ENCODE measurements at places on chromosomes 1 and 21.

GRCh38 chr1:23692308-23692871, 784 bp downstream of the RPL11 start:
- no peak for DNase-seq

GRCh38 chr1:46192171-46192570, 6.1 kb downstream of the POMGNT1 start:
- DNase-seq, result no peak

- no peak for DNase-seq
Measured at GRCh38 chr1:241934201-241934848, 23.2 kb upstream of the BECN2 start.

- DNase-seq, result no peak
Measured at GRCh38 chr1:233945573-233945972, 41.1 kb downstream of the SLC35F3 start.

GRCh38 chr1:56915960-56916359, 49.9 kb downstream of the C8B start:
- DNase-seq, result no peak

DNA sequence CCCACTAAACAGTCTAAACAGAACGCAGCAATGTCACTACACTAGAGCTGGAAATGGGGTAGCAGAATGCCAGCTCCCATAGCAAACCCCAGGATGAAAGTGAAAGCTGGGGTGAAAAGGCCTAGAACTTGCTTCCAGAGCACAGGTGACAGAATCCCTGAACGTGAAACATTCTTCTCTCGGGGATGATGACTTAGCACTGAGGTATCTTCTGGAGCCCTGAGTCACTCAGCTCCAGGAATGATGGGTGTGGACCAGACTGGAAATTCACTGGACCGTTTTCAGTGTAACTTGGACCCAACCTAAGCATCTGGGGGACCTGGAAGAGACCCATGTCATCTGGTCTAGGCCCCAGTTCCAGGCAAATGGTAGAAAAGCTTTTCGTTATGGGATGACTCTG, 108.9 kb downstream of the CDC7 start:
- DNase-seq, result no peak

DNA sequence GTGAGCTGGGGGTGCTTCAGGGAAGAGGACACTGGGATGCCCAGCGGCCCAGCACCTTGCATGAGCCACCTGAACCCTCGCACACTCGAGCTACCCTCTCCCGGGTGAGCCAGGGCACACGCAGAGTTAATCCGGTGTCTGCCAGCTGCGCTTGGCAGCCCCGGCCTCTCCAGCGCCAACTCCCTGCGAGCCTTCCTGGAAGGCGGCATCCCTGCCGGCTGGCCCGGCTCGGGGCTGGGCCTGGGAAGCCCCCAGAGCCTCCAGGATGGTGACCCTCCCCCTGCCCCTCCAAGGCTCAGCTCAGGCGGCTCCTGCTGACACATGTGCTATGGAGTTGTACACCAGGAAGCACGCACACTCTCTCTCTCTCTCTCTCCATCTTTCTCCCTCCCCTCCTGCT, 48.7 kb downstream of the RAP1GAP start:
- DNase-seq, result no peak

GRCh38 chr1:23019863-23020625, 776 bp downstream of the KDM1A start:
- DNase-seq, result no peak

DNA sequence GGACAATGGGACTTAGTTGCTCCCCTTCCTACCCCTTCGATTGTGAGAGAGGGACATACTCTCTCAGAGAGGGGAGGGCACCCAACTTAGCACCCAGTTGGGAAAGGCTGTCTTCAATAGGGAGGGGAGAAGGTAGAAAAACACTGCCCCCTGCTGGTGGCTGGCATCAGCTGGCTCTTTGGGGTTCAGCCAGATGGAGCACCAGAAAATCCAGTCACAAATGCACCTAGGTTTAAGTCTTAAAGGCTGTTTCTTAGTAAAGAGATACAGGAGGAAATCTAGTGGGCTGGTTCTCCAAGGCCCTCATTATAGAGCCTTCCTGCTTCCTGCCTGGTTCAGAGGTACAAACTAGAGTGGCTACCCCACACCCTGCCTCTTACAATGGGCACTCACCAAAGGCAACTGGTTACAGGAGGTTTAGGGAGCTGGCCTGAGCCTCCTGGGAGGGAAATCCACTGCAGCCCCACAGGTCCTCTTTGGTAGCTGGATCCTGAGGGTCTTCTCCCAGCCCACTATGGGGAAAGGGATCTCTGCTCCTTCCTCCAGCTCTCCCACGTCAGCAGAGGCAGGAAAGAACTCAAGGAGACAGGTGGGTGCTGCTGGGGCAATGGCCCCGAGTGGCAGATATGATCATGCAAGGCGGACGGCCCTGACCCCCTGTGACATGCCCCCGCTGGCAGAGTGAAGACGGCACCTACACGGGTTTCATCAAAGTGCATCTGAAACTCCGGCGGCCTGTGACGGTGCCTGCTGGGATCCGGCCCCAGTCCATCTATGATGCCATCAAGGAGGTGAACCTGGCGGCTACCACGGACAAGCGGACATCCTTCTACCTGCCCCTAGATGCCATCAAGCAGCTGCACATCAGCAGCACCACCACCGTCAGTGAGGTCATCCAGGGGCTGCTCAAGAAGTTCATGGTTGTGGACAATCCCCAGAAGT, 28.3 kb downstream of the EIF2D start:
- DNase-seq, result peak; percentile 82

DNA sequence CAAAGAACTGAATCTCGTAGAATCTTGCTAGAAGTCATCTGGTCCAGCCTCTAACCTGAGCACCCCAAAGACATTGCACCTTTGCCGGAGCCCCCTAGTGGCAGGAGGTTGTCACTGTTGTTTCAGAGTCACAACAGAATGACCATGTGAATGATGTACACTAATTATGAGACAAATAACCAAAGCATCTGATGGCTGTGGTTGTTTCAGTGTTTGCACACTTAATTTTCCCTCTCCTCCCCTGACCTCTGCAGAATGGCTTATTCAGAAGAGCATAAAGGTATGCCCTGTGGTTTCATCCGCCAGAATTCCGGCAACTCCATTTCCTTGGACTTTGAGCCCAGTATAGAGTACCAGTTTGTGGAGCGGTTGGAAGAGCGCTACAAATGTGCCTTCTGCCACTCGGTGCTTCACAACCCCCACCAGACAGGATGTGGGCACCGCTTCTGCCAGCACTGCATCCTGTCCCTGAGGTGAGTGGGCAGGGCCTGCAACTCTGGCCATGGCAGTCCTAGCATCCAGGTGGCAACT, 26.4 kb downstream of the TRAF5 start:
- peak; percentile 41 for DNase-seq

DNA sequence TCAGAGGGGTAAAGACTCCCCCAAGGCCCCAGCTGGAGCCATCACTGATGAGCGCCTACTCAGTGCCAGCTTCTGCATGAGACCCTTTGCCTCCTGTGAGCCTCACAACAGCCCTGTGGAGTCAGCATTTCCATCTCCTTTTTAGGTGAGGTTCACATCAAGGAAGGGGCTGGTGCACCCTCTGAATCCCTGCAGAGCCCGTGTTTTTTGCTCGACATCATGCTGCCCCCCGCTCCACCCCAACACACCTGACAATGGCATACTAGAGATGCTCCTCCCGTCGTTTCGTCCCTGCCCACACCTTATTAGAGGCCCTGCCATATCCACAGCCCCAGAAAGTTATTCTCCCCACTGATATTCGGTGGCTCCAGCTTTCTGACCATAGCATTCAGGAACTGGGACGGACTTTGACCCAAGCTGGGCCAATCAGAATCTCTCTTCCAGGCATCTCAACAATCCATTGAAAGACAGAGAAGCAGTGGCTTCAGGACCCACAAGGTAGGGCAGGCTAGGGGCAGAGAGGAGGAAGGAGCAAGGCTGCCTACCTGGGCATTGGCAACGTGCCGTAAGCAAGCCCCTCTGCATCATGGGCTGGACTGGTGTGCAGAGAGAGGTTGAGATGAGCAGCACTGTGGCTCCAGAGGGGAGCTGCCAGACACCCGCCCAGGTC, 32.7 kb downstream of the EPHA10 start:
- DNase-seq, result no peak

DNA sequence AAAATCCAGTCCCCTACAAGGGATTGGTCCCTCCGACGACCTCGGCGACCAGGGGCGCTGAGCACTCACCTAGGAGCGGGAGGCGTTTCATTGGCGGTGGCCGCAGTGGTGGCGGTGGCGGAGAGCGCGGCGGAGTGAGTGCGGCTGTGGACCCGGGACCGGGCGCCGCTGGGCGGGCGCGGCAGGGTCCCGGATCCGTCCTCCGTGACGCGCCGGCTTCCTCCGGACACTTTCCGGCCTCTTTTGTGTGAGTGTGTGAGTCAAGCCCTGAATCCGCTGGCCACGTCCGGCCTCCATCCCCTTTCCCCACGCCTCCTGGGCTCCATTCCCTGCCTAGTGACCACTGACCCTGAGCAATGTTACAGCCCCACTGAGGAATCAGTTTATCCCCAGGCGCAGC, at the start of gene ADGRL4:
Gene ADGRL4, minus strand, starts transcription at position 167 of the 400 bp plus-strand sequence. Its CDS starts 76 bp downstream, at position 91.
- DNase-seq, result no peak

GRCh38 chr1:16260814-16261213, 23.8 kb upstream of the CPLANE2 start:
- no peak for DNase-seq

DNA sequence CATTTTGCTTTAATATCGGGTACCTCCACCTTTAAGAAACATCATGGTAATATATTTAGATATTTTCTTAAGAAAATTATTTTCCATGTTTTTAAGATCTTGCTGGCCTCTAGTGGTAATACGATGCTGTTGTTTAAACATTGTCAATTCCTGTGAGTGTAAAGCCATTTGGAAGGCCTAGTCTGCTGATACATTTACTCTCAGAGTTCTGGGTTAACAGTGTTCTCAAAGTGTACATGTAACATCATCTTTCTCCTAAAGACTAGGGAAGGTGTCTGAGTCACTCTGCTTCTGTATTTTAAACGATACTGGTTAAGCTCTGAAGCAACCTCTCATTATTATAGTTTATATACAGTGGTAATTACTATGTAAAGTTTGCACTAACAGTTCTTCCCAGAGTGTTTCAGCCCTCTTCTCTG, 189.1 kb downstream of the RASAL2 start:
- DNase-seq, result no peak

GRCh38 chr1:2272686-2273400, 44.7 kb downstream of the SKI start:
- no peak for DNase-seq

DNA sequence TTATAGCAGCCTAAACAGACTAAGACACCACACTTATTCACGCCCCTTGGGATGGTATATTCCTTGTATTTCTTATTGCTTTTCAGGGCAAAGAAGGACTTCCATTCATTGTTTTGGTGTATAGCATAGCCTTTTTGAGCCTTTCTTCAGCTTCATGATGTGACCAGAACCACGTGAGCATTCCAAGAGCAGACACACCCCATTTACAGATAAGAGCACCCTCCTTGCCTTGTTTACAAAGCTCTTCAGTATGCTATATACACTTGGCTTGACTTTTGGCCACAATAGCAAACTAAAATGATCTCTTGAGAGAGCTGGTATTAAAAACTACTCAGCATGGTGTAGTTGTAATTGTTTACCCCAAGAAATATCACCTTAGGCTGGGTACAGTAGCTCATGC, 78.7 kb downstream of the PIK3R3 start:
- no peak for DNase-seq

DNA sequence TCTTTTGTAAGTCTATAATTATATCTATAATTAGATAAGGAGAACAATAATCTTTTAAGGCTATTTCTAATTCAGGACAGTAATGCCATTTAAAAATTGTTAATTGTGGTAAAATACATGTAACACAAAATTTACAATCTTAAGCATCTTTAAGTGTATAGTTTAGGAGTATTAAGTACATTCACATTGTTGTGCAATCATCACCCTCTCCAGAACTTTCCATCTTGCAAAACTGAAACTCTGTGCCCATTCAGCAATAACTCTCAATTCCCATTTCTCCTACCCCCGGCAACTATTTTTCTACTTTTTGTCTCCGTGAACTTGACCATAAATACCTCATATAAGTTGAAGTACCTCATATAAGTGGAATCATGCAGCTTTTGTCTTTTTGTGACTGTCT, 93.9 kb upstream of the KCNA3 start:
- no peak for DNase-seq

DNA sequence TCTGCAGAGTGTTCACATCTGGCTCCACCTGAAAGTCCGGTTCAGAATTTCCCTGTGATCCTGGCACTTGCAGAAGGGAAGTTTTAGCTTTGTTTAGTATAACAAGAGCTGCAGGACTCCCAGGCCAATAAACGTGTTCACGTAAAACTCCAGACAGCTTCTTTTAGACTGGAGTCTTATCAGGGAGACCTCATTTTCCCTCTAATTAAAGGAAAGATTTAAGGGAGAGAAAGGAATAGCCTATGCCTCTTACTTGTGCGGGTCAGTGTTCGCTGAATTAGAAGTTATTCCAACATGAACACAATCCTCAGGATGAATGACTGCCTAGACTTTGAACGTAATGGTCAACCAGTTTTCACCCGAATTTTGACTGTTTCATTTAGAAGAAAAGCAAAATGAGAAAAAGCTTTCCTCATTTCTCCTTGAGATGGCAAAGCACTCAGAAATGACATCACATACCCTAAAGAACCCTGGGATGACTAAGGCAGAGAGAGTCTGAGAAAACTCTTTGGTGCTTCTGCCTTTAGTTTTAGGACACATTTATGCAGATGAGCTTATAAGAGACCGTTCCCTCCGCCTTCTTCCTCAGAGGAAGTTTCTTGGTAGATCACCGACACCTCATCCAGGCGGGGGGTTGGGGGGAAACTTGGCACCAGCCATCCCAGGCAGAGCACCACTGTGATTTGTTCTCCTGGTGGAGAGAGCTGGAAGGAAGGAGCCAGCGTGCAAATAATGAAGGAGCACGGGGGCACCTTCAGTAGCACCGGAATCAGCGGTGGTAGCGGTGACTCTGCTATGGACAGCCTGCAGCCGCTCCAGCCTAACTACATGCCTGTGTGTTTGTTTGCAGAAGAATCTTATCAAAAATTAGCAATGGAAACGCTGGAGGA, 202.1 kb upstream of the SGIP1 start:
- DNase-seq, result peak; percentile 29

DNA sequence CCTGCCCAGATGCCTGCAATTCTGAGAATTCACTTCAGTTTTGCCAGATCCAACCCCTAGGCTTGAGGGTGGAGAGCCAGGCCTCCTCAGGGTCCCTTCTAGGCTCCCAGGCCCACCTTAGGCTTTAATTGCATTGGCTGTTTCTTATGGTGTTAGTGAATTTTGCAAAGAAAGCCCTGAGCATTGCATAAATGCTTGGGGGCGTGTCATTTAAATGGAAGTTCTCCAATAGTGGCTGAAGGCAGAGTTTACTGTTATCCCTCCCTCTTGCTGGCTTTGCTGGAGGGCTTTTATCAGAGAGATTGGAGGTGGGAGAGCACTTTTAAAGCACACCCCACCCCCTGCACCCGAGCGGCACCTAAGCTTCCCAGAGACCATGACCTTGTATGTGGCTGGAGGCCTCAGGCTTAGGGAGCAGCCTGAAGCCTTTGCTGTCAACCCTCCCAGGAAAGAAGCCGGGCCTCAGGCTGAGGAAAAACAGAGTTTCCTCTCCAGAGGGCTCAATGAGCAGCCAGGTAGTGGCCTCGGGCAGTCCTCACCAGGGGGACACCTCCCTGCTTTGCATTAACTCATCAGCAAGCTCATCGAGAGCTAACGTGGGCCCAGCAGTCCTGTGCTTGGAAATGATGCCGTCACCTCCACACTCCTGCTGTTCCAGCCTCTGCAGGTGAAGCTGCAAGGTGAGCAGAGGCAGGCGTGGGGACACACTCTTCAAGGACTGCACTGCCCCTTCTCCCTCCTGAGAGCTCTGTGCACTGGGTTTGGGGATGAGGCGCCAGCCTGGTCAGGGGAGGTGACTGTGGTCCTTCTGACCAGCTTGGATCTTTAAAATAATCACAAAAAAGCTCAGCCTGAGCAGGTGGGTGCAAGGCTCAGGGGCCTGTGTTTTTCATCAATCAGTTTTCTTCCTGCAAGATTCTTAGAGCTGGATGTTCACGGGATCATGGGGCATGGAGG, 58.0 kb downstream of the STUM start:
- DNase-seq, result no peak

Data from activated T-helper 9 cell treated with anti-CD3 and anti-CD28 coated beads, Interleukin-2, amount 50 U/mL, for 16 hours (primary cell).